CD4-positive, alpha-beta T cell treated with Interleukin-2 at 100 ng/mL for 4 hours (primary cell): ENCODE measurements at places on chromosomes 5 and 9.

GRCh38 chr9:75229605-75230332 is 141.5 kb downstream of the OSTF1 start:
- DNase-seq, result no peak

GRCh38 chr9:93450945-93451815 is at the start of gene FAM120A:
Gene FAM120A (plus strand): TSS chr9:93451685. CDS start chr9:93451916, 231 bp downstream.
- DNase-seq, result peak; percentile 74

GRCh38 chr9:113636693-113637092 is 173.2 kb downstream of the RGS3 start:
- no peak for DNase-seq

- DNase-seq, result peak; percentile 45
Measured at GRCh38 chr5:153974131-153974812, 64.4 kb downstream of the FAM114A2 start.

DNA sequence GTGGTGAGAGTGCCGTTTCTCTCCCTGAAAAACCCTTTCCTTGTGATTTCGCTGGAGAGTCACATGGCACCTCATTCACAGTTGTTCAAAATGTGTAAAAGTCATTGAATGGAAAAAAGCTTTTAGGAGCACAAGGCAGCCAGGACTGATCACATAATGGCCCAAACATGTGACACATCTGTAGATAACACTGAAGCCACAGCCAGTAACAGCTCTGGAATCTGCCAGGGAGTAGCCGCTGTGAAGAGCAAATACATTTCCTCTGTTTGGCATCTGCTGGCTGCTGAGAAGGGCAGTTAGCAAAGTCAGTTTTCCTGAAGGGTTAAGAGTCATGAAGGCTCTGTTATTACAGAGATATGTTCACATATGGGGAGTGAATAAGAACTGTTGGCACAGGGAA is 271.8 kb downstream of the NNT start:
- DNase-seq, result no peak

- no peak for DNase-seq
Measured at GRCh38 chr9:95870906-95871305, 4.6 kb upstream of the ERCC6L2 start.

DNA sequence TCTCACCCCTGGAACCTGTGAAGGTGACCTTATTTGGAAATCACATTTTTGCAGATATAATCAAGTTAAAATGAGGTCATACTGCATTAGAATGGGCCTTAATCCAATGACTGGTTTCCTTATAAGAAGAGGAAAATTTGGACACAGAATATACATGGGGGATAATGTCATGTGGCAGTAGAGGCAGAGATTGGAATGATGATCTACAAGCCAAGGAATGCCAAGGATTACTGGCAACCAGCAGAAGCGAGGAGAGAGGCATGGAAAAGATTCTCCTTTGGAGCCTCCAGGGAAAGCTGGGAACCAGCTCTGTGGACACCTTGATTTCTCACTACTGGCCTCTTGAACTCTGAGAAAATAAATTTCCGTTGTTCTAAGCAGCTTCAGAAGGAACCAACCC is 20.2 kb upstream of the CEP78 start:
- no peak for DNase-seq
